ENCODE measurements at places on chromosomes 7 and 10. TPM values are rescaled to one million over a fixed set of nuclear protein-coding genes. Genes with fewer than 3 reads are reported as not detected.

DNA sequence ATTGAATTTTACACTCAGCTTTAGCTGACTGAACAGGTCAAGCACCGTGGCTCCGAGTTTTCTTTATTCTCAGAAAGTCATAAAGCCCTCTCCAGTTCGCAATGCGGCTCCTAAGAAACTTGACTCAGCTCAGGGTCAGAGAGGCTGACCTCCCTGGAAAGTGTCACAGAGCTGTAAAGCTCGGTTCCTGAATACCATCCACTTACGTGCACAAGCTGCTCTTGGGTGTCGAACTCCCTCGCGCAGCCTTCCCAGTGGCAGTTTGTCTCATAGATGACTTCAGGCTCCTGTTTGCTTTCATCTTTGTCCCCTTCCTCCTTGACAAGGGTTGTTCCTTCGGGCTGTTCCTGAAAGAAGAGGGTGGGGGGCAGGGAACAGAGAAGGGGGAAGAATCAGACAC lies 213.7 kb downstream of the GLI3 start:
- DNase-seq: peak; percentile 36

- no peak for DNase-seq
Observed at GRCh38 chr7:138502023-138502767, 42.1 kb downstream of the TRIM24 start.

- DNase-seq: no peak
Observed at GRCh38 chr10:34954142-34954541, 136.0 kb downstream of the CUL2 start.

DNA sequence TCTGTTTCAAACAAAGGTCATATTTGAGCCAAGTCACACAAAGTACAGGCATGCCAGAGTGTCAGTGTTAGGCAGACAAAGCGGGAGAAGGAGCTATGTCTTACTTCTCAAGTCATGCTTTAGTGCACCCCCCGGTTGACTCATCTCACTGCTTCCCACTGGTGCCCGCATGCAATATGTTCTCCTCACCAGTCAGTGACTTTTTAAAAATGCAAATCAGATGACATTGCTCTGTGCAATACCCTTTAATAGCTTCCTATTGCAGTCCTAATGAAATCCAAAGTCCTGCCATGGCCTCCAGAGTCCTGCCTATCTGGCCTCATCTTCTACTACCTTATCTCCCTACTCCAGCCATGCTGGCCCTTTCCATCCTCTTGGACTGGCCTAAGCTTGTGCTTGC lies 429.1 kb downstream of the ACTR3B start:
- DNase-seq: no peak

DNA sequence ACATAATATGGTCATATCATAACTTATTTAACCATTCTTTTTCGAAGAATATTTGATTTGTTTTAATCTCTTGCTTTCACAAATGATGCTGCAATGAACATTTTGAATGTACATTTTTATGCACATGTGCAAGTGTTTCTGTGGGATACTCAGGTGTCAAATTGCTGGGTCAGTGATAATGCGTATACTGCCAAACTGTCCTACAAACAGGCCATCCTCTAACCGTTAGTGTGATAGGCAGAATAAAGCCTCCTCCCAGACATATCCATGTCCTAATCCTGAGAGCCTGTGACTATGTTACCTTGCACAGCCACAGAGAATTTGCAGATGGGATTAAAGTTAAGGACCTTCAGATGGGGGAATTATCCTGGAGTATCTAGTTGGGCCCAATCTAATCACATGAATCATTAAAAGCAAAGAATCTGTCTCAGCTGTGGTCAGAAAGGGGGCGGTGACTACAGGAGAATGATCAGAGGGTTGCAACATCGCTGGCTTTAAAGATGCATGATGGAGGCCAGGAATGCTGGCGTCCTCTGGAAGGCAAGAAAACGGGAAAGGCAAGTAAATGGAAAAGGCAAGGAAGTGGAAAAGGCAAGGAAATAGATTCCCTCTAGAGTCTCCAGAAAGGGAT lies 46.7 kb downstream of the FZD1 start:
- DNase-seq: peak; percentile 81

- no peak for DNase-seq
Observed at GRCh38 chr7:2754086-2754485, 66.1 kb downstream of the AMZ1 start.

GRCh38 chr10:34495938-34496337 lies 319.2 kb downstream of the PARD3 start:
- no peak for DNase-seq

GRCh38 chr7:141600168-141601006 lies 49.2 kb downstream of the AGK start:
- no peak for DNase-seq

- DNase-seq: no peak
Observed at GRCh38 chr10:35353805-35354204, 17.5 kb downstream of the CCNY start.

GRCh38 chr7:1163121-1163520 lies 3.1 kb upstream of the ZFAND2A start:
- DNase-seq: peak; percentile 38

DNA sequence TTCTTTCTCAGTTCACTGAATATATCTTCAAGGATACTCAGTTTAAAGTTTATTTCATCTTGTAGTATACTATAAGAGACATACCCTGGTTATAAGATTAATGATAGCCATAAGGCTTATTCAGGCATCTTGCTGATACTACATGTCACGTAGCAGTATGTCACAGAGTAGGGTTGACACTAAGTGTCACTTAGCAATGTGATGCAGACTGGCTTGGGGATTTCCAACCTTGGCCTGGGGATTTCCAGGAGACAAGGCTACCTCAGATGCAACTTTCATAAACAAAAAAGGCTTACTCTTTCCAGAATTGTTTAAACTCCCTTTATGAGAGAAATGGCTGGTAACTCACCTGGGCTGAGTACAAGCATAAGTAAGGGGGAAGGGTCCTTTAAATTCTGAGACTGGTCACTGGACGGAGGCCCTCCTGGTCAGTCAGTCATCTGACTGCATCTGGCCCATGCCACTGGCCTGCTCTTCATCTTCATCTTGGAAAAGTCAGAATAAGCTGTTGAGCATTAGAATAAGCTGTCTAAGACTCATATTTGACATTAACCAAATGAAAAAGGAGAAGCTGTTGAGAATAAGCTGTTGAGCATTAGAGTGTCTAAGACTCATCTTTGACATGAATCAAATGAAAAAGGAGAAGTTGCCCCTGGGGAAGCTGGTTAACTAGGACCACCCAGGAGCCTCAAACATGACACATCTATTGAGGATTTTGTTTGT lies 9.5 kb downstream of the SLC13A1 start:
- DNase-seq: no peak

DNA sequence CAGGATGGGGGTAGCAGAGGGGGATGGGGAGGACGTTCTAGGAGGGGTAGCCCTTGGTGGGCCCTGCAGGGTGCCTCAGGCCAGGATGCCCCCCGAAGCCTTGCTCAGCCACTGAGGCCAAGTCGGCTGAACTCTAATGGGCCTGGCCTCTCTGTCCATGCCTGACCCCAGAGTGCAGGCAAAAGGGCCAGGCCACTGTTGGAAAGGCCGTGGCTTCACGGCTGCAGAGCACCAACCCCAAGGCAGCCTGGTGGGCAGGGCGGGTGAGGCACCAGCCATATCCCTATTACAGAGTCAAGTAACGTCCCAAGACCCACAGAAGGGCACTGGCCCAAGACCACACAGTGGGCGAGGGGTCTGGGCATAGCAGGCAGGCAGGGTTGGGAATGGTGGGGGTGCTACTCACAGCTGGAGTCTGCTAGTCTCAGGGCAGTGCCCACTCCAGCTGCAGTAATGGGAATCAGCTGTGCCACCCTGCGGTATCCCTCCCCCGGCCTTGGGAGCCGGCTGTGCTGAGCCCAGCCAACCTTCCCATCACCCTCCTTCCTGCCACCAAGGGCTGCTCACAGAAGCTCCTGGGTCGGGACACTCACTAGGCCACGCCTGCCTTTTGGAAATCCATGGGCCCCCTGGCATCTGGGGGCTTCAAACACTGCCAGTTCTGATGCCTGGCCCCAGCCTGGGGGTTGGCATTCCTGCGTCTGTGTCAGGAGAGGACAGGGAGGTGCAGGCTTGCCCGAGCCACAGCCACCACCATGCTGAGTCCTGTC lies 4.0 kb upstream of the LFNG start:
- no peak for DNase-seq

- DNase-seq: peak; percentile 59
Observed at GRCh38 chr10:101066146-101066895, 4.5 kb downstream of the KAZALD1 start.

DNA sequence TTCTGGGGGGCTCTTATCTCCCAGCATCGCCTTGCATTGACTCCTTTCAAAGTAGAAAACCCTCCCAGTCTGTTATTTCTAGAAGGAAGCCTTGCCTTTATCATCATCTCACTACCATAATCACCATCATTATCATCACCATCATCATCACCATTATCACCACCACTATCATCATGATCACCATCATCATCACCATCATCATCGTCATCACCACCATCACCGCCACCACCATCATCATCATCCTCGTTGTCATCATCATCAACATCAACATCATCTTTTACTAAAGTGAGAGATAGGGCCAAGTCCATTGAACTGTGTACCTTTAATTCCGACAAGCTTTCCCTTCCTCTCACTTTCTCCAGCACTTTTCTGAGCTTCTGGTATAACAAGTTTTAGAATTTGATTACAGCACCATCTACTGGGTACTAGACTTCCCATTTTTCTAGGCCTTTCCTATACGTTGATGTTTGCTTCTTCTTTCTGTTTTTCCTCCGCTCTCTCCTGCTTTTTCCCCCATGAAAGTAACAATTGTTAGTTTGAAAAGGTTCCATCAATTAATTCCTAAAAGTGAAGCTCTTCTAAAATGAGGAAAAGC lies 226.4 kb downstream of the BUB3 start:
- DNase-seq: peak; percentile 31

DNA sequence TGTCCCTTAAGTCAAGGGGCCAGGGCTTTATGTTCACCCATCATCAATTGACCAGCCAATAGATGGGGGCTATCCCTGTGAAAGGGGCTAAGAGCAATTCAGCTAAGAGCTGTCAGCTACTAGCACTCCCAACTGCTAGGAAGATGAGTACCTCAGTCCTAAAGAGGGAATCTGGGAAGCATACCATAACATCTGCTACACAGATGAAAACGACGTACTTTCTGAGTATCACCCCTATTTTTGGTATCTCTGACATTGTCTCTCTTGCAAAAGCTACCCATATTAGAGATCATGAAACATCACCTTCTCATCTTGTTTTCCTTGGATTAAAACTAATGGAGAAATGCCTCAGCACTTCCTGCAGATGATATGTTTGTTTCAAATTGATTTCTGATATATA lies 7.5 kb upstream of the SMNDC1 start:
- no peak for DNase-seq

- DNase-seq: peak; percentile 50
Observed at GRCh38 chr10:128263891-128264688, 137.9 kb upstream of the MKI67 start.

DNA sequence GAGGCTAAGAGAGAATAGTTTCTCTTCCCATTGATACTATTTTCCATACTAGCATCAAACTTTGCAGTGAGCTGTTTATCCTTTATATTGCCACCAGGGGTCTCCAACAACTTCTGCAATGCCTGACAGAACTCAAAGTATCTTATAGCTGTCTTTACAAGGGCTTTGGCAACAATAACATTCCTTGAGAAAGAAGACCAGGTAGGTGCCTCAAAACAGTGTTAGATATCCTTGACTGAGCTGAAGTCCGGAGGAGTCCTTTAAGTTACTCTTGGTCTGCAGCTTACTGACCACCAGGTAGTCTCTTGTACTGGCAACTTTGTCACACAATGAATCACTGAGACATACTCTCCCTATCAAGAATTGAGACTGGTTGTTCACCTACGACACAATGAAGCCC lies 30.0 kb upstream of the TES start:
- DNase-seq: peak; percentile 74

- no peak for DNase-seq
Observed at GRCh38 chr10:1454951-1455350, 282.4 kb downstream of the ADARB2 start.

GRCh38 chr10:101450277-101451080 lies 96.5 kb downstream of the BTRC start:
- DNase-seq: no peak

DNA sequence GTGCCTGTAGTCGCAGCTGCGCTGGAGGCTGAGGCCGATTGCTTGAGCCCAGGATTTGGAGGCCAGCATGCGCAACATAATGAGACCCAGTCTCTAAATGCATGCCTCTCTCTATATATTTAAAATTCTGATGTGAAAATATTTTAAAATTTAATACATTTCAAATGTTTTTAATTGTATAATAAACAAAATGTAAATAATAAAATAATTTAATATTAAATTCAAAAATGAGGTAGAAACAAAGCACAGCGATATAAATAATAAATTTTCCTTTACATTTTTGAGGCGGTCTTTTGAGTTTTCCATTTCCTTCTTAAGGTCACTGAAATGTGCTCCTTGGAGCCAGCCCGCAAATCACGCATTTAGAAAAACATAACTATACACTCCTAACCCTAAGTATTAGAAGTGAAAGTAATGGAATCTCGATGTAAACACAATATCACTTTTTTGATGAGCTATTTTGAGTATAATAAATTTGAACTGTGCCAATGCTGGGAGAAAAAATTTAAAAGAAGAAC lies 523 bp upstream of the CDK1 start:
- DNase-seq: no peak

GRCh38 chr10:92810934-92811532 lies 37.3 kb upstream of the EXOC6 start:
- no peak for DNase-seq

DNA sequence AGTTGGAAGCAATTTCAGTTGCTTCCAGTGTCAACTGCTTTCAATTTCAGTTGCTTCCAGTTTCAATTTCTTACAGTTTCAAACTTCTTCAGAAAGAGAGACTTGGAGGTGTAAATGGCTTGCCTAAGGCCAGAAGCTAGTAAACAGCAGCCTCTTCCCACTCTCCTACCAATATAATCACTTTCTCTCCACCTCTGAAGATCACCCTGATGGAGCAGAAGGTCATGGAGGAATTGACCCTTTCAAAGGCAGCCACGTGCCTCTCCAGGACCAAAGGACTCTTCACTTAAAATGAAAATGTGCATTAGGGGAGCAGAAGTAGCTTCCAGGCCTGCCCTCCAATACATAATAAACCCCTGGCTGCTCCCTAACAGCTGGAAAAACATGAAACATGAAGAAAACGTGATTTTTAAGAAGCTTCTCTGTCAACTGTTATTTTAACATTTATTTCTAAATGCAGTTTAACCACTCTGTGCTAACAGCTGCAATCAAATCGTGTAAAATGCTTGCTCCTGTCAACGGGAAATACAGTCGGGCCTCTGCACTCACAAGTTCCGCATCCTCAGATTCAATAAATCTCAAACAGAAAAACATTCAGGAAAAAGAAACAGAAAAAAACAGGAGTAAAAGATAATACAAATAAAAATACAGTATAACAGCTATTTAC lies 1020.6 kb downstream of the XPNPEP1 start:
- no peak for DNase-seq

Gene AKR1C4
- not detected for polyA plus RNA-seq

Gene FXYD4
- not detected for polyA plus RNA-seq

Gene PILRA
- 0.15 TPM for polyA plus RNA-seq

Gene TUBB8
- not detected for polyA plus RNA-seq

Gene EPHB6
- polyA plus RNA-seq: 1.1 TPM

Gene RBP3
- not detected for polyA plus RNA-seq

Gene GPR15LG
- not detected for polyA plus RNA-seq

Gene RSPH10B2
- 0.02 TPM for polyA plus RNA-seq

Gene NEUROG3
- polyA plus RNA-seq: not detected

Gene GRM3
- not detected for polyA plus RNA-seq

Gene ATP6V0A4
- polyA plus RNA-seq: not detected

All from fibroblast of lung (primary cell).